ENCODE measurements at places on chromosomes 11 and 22.

- DNase-seq: no peak
These were observed 30.2 kb downstream of the GTF2H1 start for GRCh38 chr11:18352581-18352980.

DNA sequence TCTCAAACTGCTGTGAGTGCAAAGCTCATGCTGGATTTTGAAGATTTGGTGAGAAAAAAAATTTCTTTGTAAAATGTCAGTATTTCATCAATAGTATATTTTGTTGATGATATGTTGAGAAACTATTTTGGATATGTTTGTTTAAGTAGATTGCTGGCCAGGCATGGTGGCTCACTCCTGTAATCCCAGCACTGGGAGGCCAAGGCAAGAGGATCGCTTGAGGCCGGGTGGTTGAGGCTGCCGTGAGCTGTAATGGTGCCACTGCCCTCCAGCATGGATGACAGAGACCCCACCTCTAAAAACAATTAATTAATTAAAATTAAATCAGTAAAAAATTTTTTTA, 6.9 kb upstream of the IFITM3 start:
- no peak for DNase-seq

DNA sequence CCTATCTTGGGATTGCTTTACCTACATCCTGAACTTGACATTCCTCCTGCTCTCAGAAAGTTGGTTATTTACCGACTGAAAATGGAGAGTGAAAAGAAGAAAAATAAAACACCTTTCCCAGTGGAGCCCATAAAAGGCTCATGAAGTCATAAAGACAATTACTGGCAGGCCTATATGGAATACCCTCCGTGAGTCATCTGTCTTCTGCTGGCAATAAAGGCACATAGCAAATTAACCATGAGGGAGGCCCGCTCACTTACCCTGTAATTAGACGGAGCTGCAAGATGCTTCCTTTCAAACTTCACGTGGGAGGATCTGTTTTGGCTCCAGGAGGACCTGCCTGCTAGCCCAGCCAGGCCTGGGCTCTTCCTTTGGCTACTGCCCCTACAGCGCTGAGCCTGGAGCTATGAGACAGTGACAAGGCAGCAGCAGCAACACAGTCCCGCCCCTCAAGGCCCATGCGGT, 540.4 kb downstream of the BUD13 start:
- DNase-seq: no peak

- no peak for DNase-seq
These were observed 50.3 kb upstream of the MYEOV start for GRCh38 chr11:69243496-69244200.

DNA sequence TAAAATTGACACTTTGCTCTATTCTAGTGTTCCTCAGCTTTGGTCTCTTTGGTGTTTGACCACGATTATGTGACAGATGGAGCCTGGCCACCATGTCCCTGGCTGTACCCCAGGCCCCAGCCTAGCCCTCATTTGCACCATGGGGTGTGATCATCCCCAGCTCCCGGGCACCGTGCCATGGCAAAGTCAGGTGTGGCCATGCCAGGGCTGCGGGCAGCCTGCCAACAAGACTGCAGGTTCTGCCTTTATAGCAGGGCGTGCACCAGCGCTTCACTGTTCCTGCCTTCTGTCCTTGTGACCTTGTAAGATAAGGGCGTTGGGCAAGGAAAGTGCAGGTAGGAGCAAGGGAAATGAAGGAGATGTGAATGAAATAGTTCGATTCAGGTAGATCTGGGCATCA, 22.4 kb upstream of the APOBEC3A start:
- DNase-seq: no peak
